ENCODE measurements at places on chromosomes 3 and 15.

DNA sequence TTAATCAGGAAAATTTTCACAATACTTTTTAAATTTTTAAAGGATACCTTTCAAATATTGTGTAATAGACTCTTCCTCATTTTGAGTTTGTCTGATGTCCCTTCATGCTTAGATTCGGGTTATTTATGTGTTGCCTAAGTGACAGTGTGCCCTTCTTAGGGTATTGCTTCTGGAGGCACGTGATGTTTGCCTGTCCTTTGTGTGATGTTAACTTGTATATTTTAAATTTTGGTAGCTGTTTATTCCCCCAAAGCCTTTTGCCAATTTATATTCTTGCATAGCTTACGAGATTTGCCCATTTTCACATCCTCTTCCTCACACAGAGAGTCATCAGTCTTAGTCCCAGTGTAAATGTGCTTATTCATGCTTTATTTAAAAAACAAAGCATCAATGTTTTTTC lies 433.1 kb downstream of the EPHB1 start:
- DNase-seq = no peak

DNA sequence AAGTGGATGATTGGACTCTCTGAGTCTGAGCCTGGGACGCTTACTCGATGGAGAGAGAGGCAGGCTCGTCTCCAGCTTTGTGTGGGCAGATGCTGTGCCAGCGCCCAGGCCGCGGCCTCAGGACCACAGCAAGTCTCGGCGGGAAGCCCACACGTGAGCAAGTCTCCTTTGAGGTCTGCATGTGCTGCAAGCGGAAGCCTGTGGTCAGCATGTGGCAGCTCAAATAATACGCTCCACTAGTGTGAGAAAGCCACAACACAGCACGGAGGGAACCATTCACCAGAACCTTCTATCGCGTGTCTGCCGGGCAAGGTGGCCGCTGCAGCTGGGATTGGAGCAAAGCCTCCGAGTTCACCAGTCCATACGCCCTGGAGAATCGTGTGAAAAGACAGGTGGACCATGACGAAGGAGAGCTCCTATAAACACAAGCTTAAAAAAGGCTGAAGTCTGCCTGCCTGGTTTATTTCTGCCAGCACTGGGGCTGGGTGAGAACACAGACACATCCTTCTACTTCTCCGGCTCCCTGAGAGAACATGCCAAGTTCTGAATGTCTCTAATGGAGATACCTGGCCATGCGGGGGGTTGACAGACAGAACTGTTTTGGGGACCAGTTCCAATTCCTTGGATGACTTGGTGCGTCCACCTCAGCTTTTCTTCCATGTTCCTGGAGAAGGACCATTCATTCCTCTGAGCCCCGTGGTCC lies 82.0 kb upstream of the LRIG1 start:
- DNase-seq = peak; percentile 68

- peak; percentile 34 for DNase-seq
Measured at GRCh38 chr3:124248471-124249028, 256.6 kb upstream of the ROPN1 start.

- DNase-seq = no peak
Measured at GRCh38 chr15:75090388-75090734, 67.0 kb downstream of the PPCDC start.

DNA sequence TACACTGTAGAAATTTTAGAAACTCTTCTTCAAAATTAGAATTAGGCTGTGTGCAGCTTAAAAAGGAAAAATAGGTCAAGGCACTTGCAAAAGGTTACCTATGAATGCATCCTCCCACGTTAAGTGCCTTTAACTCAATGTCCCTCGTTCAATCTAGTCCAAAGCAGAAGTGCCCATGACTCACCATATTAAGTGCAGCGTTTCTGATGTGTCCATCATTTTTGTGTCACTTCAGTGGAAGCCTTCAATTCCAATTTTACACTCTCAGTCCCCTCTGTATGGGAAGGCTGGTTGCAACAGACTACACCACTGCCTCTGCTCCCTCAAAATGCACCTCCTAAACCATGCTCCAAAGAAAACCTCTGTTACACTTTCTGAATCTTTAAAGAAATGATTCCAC lies 53.4 kb downstream of the FOXB1 start:
- DNase-seq = no peak

- no peak for DNase-seq
Measured at GRCh38 chr3:127819086-127819485, 3.2 kb downstream of the MGLL start.

- no peak for DNase-seq
Measured at GRCh38 chr3:2713923-2714322, 396.3 kb downstream of the IL5RA start.

GRCh38 chr15:65862682-65863081 lies 6.6 kb upstream of the RAB11A start:
- DNase-seq = peak; percentile 16

- DNase-seq = no peak
Measured at GRCh38 chr3:88712552-88712951, 394.9 kb upstream of the EPHA3 start.

DNA sequence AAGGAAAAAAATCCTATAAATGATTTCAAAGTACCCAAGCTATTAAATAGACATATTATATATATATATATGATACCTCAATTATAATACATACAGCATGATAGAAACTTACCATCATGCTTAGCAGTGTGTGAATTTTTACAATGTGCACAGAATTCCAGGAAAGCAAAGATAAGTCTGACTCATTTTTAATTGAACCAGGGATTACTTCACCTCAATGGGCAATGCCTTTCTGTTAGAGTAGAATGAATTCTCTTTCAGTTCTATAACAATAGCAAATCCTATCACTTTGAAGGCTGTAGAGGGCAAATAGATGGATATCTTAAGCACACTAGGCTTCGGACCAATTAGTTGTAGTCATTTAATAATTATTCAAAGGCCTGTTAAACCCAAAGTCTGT lies 54.8 kb upstream of the P3H2 start:
- DNase-seq = no peak

DNA sequence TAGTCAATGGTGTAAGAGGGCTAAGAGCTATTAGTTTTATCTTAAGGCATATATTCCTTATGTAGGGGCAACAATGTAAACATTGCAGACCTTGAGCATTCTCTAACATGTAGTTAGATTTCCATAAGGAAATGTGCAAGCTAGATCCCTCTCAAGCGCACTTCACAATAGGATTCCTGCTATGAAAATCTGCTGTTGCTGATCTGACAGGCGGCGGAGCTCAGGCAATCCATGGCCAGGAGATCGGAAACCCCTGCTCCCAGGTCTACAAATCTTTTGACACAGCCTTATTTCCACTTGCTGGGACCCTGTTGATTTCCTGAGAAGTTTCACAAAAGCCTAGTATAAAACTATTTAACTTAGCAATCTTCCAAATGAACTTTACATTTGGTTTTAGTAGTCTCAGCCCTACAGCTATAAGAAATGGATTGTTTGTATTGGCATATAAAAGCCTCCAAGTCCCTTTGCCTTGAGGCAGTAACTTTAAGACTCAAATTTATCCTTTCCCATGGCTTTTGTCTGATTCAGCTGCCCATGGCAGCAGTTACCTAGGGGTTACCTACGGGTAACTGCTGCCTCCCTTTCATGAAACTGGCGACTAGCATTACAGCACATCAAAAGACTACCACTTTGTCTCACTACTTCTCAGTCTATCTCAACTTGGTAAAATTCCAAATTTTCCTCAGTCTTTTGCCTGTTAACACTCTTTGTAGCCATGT lies 22.7 kb downstream of the TRA2B start:
- no peak for DNase-seq

DNA sequence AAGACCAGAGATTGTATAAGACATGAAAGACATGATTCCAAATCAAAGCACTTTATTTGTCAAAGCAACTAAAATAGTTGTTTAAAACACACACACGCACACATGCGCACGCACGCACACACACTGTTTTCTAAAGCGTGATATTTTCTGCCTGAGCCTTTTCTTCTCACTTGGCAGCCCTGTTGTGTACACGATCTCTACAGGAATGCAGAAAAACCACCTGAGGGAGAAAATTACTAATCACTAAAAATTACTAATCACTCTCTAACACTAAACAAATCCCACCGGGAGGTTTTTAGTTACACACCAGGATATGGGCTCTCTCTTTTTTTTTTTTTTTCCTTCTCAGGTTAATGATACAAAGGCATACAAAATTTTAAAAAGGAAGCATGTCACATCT lies 160.1 kb upstream of the ATP11B start:
- no peak for DNase-seq

GRCh38 chr3:71010726-71011455 lies 572.6 kb downstream of the FOXP1 start:
- no peak for DNase-seq

DNA sequence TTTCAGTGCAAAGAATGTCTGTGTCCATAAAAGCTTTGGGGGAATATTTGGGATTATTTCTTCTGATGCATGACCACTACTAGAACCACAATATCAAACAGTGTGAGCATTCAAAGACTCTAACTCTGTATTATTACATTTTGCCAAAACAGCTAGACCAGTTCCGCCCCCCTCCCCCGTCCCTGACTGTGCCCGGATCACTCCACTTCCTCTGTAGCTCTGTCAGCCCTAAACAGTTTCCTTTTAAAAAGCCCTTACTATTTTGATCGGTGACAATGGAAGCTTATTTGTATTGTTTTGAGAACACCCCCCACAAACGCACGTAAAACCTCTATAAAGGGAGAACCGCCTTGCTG lies 36.6 kb upstream of the EPHB3 start:
- DNase-seq = peak; percentile 54

DNA sequence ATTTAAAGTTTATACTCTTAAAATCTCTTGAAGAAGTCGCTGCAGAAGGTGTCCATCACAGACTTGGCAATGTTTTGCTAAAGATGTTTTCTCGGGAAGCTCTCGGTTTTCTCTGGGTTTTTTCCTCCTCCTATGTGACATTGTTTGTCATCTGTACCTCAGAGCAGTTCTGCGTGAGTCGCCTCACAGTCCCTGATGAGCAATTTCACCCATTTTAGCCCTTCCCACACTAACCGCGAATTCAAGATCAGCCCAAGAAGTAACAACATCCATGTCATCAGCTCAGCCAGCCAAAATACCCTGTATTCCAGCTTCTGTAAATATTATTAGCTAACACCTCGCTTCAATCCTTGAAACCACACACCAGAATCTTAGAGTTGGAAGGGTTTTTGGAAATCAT lies 224.3 kb upstream of the SETMAR start:
- no peak for DNase-seq

- DNase-seq = no peak
Measured at GRCh38 chr3:122253581-122253980, 70.1 kb downstream of the CASR start.
